ENCODE measurements at places on chromosomes 2 and 18.

GRCh38 chr18:32048507-32049091, 30.0 kb downstream of the RNF125 start:
- DNase-seq, result no peak

GRCh38 chr2:135299658-135300244, 231.3 kb downstream of the ZRANB3 start:
- DNase-seq, result peak; percentile 36

DNA sequence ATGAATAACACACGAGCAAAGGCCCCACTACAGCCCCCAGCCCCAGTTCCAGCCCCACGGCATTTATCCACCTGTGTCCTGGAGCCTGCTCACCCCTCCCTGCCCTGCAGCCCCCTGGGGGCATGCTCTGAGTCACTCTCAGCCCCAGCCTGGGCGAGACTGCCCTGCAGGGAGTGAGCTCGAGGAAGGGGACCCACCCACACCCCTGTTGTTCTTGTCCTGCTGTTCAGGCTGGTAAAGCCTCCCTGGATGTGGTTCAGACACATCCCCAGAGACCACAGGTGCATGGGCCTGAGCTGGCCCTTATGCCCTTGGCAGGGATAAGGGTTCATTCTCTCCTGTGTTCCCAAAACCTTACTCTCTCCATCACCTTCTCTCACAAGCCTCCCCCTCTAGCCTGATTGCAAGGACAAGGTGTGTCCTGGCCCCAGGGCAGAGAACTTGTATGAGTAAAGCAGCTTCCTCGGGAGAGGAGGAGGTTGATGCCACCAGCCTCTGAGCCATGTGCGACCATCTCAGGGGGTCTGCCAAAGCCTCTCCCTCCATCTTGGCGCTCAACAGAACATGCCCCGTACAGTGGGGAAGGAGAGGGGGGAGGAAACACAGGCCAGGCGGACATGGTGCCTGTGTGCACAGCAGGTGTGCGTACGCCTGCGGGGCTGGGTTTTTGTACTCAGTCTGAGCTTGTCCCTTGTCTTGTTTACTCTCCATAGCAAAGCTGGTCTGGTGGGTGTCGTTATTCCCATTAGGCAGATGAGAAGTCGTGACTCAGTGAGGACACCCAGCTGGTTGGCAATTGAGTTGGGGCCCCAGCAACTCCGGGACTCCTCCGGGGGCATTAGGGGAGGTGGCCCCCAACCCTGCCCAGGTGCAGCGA, 64.4 kb downstream of the CIB4 start:
- DNase-seq, result no peak

- no peak for DNase-seq
These were observed 33.8 kb downstream of the GREB1 start for GRCh38 chr2:11567631-11568031.

GRCh38 chr2:45731141-45731540, 79.7 kb downstream of the PRKCE start:
- no peak for DNase-seq

GRCh38 chr18:55407774-55408535, 180.0 kb downstream of the TCF4 start:
- DNase-seq, result no peak

DNA sequence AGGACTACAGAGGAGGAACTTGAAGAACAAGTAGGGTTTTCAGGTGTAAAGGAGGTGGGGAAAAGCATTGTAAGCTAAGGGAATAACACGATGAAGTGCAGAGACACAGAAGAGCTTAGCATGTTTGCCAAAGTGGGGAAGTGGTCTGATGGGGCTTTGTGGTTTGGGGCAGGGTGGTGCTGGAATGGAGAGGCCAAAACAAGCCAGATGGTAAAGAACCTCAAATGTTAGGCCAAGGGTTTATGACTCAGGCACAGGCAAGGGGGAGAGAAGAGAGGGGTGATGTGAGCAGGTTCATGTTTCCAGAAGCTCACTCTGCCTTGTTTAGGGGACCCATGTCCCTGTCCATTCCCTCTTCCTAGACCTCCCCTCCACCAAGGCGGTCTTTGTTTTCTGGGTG, 104.5 kb upstream of the YWHAQ start:
- DNase-seq, result no peak

- no peak for DNase-seq
These were observed 163.5 kb downstream of the UXS1 start for GRCh38 chr2:106030287-106031268.

DNA sequence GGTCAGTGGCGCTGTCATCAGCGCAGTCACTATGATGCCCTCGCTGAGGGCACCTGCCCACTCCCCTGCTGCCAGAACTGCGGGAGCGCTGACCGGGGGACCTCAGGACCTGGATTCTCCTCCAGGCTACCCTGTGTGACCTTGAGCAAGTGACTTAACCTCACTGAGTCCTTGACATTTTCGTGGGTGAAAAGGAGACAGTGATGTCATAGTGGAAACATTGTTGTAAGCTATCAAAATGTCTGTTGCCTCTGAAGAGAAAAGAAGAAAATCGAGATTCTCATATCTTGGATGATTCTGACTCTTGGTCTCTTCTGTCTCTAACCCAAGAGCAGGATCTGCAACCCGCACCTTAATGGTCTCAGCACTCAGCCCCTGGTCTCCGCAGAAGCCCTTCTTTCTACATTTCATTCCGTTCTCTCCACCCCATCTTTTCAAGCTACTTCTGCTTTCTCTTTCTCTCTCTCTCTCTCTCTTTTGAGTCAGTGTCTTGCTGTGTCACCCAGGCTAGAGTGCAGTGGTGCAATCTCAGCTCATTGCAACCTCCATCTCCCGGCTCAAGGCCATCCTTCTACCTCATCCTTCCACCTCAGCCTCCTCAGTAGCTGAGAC, 978 bp upstream of the TUBA4A start:
- no peak for DNase-seq

DNA sequence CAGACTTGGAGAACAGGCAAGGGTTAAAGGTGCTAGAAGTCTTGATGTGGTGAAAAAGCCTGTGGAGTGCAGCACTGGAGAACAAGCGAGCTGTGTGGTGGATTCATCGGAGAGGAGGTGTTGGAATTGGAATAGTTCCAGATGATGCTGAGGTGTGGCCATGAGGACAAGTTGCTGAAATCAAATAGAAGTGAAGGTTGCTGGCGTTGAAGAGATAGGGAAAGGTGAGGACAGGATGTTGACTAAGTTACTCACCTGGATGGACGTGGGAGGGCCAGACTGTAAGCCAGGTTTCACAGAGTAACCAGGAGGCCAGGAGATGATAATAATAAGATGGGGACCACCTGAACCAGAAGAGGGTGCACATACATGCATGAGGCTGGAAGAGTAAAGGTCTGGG, 173.4 kb downstream of the DIS3L2 start:
- DNase-seq, result no peak

- DNase-seq, result no peak
These were observed 106.4 kb downstream of the CTAGE1 start for GRCh38 chr18:22311301-22311700.

DNA sequence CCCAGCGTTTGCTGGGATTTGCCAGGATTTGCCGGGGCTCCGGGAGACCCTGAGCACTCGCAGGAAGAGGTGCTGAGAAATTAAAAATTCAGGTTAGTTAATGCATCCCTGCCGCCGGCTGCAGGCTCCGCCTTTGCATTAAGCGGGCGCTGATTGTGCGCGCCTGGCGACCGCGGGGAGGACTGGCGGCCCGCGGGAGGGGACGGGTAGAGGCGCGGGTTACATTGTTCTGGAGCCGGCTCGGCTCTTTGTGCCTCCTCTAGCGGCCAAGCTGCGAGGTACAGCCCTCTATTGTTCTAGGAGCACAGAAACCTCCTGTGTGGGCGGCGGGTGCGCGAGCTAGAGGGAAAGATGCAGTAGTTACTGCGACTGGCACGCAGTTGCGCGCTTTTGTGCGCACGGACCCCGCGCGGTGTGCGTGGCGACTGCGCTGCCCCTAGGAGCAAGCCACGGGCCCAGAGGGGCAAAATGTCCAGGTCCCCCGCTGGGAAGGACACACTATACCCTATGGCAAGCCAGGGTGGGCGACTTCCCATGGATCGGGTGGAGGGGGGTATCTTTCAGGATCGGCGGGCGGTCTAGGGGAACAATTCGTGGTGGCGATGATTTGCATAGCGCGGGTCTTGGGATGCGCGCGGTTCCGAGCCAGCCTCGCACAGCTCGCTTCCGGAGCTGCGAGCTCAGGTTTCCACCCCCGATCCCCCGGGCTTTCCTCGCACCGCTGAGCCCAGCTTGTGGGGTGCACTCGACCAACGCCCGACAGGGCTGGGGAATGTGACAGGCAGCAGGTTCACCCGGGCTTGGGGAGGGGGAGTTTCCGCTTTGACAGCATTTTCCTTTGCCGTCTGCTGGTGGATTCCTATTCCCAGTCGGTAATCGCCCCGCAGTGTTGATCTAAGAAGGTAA, 2.8 kb downstream of the ONECUT2 start:
- no peak for DNase-seq

GRCh38 chr2:143704451-143705106, 575.4 kb downstream of the ARHGAP15 start:
- DNase-seq, result no peak

GRCh38 chr2:29269765-29270109, 154.5 kb downstream of the CLIP4 start:
- no peak for DNase-seq

GRCh38 chr2:98188351-98189046, 101.5 kb downstream of the VWA3B start:
- DNase-seq, result no peak

DNA sequence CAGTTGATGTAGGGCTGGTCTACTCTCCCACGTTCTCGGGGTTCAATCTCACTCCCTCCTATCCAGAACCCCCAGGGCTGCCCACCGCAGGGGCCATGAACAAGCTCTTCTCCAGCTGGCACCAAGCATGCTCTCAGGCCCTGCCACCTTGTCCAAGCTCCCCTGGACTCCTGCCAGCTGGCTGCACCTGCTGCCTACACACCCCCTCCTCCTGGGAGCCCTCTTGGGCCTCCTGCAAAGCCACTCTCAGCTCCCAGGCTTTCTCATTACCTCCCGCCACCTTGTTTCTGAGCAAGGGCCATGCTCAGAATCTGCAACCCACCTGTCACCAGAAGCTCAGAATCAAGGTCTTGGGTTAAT, 56.0 kb downstream of the HDAC4 start:
- DNase-seq, result no peak

DNA sequence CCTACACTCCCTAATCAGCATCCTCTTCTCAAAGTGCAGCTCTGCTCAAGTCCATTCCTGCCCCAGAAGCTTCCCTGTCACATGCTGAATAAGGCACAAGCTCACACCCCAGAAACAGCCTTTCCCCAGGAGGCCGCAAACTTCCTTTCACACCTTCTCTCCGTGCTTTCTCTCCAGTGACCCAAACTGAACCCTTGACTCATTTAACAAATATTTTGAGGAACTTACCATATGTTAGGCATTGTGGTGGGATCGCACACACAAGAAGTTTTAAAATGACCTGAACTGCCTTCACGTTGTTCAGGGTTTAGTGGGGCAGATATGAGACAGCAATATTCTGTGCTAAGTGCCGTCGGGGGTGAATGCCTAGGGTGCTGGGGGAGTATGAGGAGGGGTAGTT, 161.3 kb downstream of the INSIG2 start:
- DNase-seq, result no peak

- peak; percentile 16 for DNase-seq
These were observed 204.8 kb downstream of the TSN start for GRCh38 chr2:121960251-121960650.
